Stimulated activated CD4-positive, alpha-beta T cell treated with anti-CD3 and anti-CD28 coated beads, Interleukin-4, amount 100 ng/mL, for 24 hours (primary cell): ENCODE measurements at places on chromosomes 16 and 17.

DNA sequence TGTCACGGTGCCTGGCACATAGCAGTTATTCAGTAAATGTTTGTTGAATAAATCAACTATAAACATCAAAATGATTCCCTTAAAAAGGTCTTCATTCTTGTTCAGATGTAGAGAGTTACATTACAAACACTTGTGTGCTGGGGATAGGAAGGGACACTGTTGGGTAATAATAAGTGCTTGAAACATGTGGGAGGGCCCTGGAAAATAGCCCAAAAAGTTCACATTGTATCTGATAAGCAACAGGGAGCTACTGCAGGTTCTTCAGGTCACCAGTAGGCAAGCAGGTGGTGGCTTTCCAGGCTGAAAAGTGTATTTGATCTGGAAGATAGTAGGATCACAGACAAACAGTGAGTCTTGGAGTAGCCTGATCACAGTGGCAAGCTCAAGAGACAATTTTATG lies 19.0 kb upstream of the ZNF652 start:
- no peak for DNase-seq

- no peak for DNase-seq
Observed at GRCh38 chr17:1029196-1029921, 32.4 kb downstream of the TIMM22 start.

DNA sequence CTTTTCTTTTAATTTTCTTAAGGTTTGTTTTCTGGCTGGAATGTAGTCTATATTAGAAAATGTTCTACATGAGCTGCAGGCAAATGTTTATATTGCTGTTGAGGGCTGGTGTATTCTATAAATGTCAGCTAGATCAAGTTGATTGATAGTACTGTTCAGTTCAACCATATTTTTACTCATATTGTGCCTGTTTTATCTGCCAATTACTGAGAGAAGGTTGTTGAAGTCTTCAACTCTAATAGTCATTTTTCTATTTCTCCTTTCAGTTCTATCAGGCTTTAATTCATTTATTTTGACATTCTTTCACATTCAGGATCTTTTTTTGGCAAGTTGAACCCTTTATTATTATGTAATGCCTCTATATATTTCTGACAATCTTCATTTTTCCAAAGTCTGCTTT lies 93.2 kb upstream of the HS3ST3A1 start:
- DNase-seq: no peak

DNA sequence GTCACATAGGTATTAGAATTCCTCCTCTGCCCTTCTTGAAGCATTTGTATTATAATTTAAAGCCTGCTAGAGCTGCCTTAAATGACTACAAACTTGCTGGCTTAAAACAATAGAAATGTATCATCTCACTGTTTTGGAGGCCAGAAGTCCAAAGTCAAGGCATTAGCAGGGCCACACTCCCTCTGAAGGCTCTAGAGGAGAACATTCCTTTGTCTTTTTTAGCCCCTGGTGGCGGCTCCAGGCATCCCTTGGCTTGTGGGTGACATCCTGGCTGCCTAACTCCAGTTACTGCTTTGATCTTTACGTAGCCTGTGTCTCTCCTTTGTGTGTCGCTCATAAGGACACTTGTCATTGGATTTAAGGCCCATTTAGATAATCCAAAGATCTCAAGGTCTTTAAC lies 186.6 kb upstream of the SALL1 start:
- DNase-seq: no peak

GRCh38 chr17:77019893-77020379 lies 120.8 kb upstream of the SEC14L1 start:
- DNase-seq: no peak
